ENCODE measurements at places on chromosomes 7 and 10. TPM values are rescaled to one million over a fixed set of nuclear protein-coding genes. Genes with fewer than 3 reads are reported as not detected.

DNA sequence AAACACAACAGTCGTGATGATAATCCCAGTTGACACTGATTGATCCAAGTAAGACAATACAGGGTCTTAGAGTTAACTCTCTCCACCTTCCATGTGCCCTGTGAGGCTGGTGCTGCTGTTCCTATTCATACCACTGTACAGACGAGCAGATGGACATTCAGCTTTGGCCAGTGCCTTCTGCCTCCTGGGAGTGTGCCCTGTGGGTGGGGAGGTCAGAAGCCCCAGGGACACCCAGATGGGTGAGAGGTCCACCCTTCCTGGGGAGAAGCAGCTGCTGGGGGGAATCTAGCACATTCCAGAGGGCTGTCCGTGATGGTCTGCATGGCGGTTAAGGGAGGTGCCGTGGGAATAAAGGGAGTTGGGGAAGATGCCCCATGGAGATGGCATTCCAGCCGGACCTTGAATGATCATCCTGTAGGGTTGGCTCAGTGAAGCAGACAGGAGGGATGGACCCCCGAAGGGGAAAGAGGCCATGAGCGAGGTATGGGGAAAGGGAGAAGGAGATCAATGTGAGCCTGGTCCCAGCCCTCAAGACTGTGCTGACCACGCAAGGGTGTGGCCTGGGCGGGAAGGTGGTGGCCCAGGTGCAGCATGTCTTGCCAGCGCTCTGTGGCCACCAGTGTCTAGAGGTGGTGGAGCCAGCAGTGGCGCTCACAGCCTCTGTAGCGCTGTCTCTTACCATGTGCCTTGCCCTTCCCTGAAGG, 74.0 kb downstream of the ADCY1 start:
- DNase-seq = no peak

DNA sequence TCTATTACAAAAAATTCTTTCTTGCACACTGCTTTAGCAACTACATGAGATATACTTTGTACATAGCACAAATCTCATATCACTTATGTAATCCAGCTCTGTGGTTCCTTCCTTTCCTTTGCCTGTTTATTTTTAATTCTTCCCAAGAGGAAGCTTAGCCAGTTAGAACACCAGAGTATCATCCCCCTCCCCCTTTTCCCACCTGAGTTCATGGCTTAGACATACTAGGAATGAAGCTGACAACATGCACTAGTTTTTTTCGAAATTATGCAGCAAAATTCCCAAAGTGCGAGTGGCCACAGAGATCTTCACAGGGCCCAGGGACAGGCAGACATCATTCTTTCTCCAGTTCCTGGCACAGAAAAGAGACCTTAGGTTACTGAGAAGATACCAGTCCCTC, 17.8 kb downstream of the CAV1 start:
- no peak for DNase-seq

GRCh38 chr7:54955696-54956420, 63.0 kb upstream of the EGFR start:
- no peak for DNase-seq

- no peak for DNase-seq
Measured at GRCh38 chr10:88062798-88063472, 199.5 kb downstream of the PTEN start.

- DNase-seq = no peak
Measured at GRCh38 chr10:84432891-84433290, 104.5 kb downstream of the CCSER2 start.

- DNase-seq = peak; percentile 73
Measured at GRCh38 chr7:30727061-30727945, 24.6 kb upstream of the INMT start.

DNA sequence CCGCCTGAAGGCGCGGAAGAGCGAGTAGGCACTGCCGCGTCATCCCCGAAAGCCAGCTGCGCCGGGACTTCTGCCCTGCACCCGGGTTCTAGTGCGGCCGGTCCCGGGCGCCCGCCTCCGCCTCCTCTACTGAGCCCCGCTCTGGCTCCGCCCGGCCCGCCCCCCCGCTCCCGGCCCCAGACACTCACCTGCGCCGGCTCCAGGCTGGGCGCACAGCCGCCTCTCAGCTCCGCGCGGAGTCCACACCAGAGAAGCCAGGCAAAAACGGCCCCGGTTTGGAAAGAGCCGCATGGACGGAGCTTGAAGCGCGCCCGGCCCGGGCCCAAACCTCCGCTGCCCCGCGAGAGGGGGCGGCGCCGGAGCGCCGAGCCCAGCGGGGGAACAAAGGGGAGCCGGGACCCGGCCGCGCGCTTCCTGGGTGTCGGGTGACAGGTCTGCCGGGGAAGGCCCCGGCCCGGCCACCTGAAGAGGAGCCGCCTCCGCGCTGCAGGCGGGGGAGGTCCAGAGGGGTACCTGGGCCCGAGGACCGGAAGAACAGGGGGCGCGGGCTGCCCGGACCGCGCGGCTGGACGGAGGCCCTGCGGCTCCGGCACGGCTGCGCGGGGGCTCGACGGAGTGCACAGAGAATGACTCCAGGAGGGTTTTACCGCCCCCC, 168.2 kb downstream of the NRF1 start:
- no peak for DNase-seq

DNA sequence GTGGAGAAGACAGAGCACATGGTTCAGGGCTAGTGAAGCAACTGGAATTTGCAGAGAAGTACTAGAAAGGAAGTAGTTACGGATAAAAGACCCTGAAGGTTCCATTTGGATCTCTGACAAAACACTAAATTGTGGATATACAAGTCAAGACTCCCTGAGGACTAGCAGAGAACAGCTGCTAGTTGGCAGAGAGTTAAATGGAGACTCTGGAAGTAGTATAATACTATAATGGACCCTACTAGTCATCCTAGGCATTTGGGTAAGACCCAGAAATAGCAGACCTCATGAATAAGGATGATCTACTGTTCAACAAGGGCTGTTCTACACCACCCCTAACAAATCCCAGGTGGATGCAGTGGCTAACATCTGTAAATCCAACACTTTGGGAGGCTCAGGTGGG, 19.1 kb downstream of the MCMBP start:
- no peak for DNase-seq

- no peak for DNase-seq
Measured at GRCh38 chr7:35792472-35792871, 8.4 kb upstream of the SEPTIN7 start.

- no peak for DNase-seq
Measured at GRCh38 chr10:80407812-80408241, 524 bp upstream of the PRXL2A start.

DNA sequence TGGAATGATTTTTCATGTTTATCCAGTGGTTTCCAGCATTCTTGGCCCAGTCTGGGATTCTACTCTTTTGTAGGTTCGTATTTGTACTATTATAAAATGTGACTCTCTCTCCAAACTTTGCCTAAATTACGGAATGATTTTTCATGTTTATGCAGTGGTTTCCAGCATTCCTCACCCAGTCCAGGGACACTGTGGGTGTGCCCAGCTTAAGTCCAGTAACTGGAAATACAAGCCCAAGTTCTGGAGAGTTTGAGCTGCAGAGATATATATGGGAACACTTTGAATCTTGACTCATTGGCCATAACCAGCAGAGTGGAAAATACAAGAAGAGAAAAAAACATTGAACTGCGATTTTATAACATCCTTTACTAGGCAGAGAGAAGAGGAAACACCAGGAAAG, 5.9 kb upstream of the MAGI2 start:
- DNase-seq = no peak

The OPALIN gene
- under 0.01 TPM for total RNA-seq

Measured in thymus (tissue), 14 donors.